ENCODE measurements at places on chromosomes 12 and 14. TPM values are rescaled to one million over a fixed set of nuclear protein-coding genes. Genes with fewer than 3 reads are reported as not detected.

GRCh38 chr14:105026033-105026785 is 5.3 kb upstream of the CDCA4 start:
- no peak for DNase-seq
- peaks cover 7% of the 10 kb centered on the region for H3K4me1 ChIP-seq
- H3K4me3 ChIP-seq, result no peak overlapping the region
- no peaks in the 10 kb centered on the region for H3K36me3 ChIP-seq

GRCh38 chr12:31000751-31001150 is 72.9 kb upstream of the DDX11 start:
- H3K36me3 ChIP-seq, result no peaks in the 10 kb centered on the region
- DNase-seq, result no peak
- peaks cover 7% of the 10 kb centered on the region for H3K4me1 ChIP-seq
- H3K27me3 ChIP-seq, result no peaks in the 10 kb centered on the region
- H3K4me3 ChIP-seq, result no peak overlapping the region
- no peak overlapping the region for H3K27ac ChIP-seq

DNA sequence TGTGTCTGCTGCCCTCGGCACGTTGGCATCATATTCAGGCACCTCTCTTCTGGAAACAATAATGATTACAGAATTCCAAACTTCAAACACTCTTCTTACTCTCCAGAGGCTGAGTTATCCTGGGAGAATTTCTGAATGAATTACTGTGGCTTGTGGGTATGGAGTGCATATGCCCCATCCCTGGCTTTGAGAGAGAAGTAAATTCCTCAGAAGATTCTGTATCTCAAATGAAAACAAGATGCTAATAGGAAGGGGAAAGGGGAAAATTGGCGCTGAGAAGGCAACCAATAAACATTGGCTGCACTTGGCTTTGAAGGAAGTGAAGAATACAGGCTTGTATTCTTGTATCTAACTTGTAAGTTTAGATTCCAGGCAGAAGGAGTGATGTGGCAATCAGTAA is 132.0 kb upstream of the NOVA1 start:
- no peaks in the 10 kb centered on the region for H3K36me3 ChIP-seq
- H3K27me3 ChIP-seq, result no peaks in the 10 kb centered on the region
- H3K4me3 ChIP-seq, result no peak overlapping the region
- DNase-seq, result no peak
- no peaks in the 10 kb centered on the region for H3K4me1 ChIP-seq
- H3K27ac ChIP-seq, result no peak overlapping the region

GRCh38 chr12:1875608-1876007 is 42.8 kb downstream of the CACNA2D4 start:
- H3K27ac ChIP-seq, result no peak overlapping the region
- no peaks in the 10 kb centered on the region for H3K4me1 ChIP-seq
- DNase-seq, result no peak
- no peaks in the 10 kb centered on the region for H3K27me3 ChIP-seq

DNA sequence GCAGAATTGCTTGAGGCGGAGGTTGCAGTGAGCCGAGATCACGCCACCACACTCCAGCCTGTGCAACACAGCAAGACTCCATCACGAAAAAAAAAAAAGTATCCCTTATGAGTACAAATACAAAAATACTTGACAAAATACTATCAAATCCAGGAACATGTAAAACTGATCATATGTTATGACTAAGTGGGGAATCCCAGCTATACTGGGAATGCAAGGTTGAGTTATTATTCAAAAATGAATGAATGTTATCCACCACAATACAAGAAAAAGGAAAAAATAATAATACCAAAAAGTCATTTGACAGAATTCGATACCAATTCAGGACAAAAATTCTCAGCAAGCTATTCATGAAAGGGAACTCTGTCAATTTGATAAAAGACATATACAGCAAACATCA is 32.6 kb downstream of the MOK start:
- no peaks in the 10 kb centered on the region for H3K4me1 ChIP-seq
- no peak overlapping the region for H3K4me3 ChIP-seq
- H3K36me3 ChIP-seq, result no peaks in the 10 kb centered on the region
- DNase-seq, result no peak
- no peaks in the 10 kb centered on the region for H3K27me3 ChIP-seq

DNA sequence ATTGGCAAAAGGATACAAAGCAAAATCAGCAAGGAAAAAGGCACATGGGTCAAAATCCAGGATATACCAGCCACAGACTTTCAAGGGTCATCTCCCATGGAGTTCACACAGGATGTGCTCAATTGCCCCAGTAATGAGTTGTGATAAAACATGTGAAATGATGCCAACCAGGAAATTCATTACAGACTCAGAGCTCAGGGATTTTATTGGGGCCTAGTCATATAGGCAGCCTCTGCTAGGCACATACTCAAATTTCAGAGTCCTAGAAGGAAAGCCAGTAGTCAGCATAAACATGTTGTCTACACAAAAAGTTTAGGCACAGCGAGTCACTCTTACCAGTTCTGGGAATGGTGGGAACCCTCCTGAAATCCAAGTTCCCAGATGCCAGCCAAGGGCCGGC is 64.4 kb upstream of the OSBPL8 start:
- H3K27me3 ChIP-seq, result no peaks in the 10 kb centered on the region
- H3K4me3 ChIP-seq, result no peak overlapping the region
- no peak for DNase-seq
- H3K36me3 ChIP-seq, result no peaks in the 10 kb centered on the region
- peaks cover 4% of the 10 kb centered on the region for H3K4me1 ChIP-seq
- no peak overlapping the region for H3K27ac ChIP-seq

GRCh38 chr12:121124402-121125109 is 8.1 kb upstream of the P2RX7 start:
- H3K4me1 ChIP-seq, result peaks cover 7% of the 10 kb centered on the region
- no peak for DNase-seq
- no peak overlapping the region for H3K27ac ChIP-seq

- H3K4me3 ChIP-seq, result no peak overlapping the region
- no peaks in the 10 kb centered on the region for H3K27me3 ChIP-seq
- H3K4me1 ChIP-seq, result peaks cover 10% of the 10 kb centered on the region
- DNase-seq, result no peak
Measured at GRCh38 chr12:111887926-111888745, 46.1 kb downstream of the MAPKAPK5 start.

DNA sequence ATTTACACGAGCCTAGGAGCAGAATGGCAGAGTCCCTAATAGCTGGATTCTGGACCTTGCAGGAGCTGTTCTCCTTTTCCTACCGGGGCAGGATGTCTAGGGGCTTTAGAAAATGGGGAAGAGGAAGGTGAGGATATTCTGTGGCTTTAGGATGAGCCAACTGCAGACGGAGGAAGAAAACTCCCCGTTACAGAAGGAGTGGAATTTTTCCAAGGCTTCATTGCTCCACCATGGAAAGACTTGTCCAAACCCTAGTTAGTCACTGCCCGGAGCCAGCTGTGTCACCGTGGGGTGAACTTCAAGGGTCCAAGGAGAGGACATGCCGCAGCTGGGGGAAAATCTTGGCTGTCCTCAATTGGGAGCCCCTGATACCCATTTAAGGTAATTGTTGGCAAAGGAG is 41.6 kb downstream of the FOS start:
- H3K4me1 ChIP-seq, result peaks cover 5% of the 10 kb centered on the region
- H3K27ac ChIP-seq, result no peak overlapping the region
- peak; percentile 2 for DNase-seq
- H3K36me3 ChIP-seq, result no peaks in the 10 kb centered on the region
- H3K4me3 ChIP-seq, result no peak overlapping the region
- H3K27me3 ChIP-seq, result no peaks in the 10 kb centered on the region

DNA sequence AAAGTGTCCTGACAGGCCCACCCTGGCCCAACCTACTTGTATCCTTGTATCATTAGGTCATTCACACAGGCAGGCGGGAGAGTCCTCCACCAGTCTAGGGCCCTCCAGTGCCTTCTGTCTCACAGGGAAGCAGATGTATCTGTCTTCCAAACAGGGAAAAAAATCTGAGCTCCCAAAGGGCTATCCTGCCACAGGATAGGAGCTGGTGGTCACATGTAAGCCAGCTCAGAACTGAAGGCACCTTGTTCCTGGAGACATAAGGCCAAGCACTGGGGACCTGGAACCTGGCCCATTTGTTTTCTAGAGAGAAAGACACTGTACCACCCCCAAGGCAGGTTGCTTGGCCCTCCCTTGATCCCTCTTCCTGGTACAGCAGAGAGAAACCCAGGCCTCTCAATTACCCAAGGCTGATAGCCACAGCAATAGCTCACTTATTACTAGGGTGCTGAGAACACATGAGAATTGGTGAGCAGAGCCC is 19.4 kb upstream of the PLEKHH1 start:
- H3K27ac ChIP-seq, result peak overlapping the region; percentile 83
- no peak overlapping the region for H3K4me3 ChIP-seq
- no peaks in the 10 kb centered on the region for H3K36me3 ChIP-seq
- H3K4me1 ChIP-seq, result peaks cover 10% of the 10 kb centered on the region

- H3K4me1 ChIP-seq, result no peaks in the 10 kb centered on the region
- no peak overlapping the region for H3K27ac ChIP-seq
- no peaks in the 10 kb centered on the region for H3K36me3 ChIP-seq
- H3K27me3 ChIP-seq, result no peaks in the 10 kb centered on the region
- no peak for DNase-seq
Measured at GRCh38 chr14:96626916-96627315, 124.7 kb downstream of the PAPOLA start.

DNA sequence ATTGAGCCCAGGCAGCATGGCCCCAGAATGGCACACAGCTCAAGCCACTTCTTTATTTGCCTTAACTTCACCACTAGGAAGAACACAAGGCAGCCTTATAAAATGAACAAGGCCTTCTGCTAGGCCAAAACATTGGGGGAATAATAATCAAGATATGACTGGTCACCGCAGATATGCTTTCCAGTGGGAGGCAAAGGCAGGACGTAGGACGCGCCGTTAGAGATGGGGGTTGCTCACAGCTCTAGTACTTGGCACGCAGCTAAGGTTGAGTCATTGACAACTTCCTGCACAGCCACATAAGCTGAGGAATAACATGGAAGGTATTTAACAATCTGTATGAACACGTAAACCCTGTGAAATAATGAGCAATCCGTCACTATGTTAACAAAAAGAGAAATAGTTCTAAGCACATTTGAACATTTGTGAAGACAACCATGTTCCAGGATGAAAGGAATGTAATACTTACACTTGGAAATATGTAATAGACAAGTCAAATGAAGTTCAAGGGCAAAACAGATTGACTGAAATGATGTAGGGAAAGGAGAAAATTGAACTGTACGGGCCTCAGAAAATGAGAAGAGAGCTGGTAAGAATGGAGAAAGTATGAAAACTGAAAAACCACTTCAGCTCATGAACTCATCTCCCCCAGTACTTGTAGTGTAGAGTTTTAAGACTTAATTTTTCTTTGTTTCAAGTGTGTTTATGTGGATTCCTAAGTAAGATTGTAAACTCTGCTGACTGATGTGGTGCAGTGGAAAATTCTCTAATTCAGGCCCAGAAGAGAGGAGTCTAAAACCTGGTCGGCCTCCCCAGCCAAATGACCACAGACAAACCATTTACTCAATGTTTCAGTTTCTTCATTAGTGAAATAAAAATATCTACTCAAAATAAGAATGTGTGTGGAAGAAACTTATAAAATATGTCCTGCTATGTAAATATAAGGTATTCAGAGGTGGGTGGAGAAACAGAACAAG is 59.3 kb upstream of the CCDC91 start:
- no peaks in the 10 kb centered on the region for H3K4me1 ChIP-seq
- H3K4me3 ChIP-seq, result no peak overlapping the region
- H3K27me3 ChIP-seq, result no peaks in the 10 kb centered on the region
- no peaks in the 10 kb centered on the region for H3K36me3 ChIP-seq
- no peak for DNase-seq
- H3K27ac ChIP-seq, result no peak overlapping the region

GRCh38 chr14:85409481-85410210 is 120.3 kb upstream of the FLRT2 start:
- no peak overlapping the region for H3K4me3 ChIP-seq
- no peak for DNase-seq
- no peak overlapping the region for H3K27ac ChIP-seq
- no peaks in the 10 kb centered on the region for H3K4me1 ChIP-seq

- no peaks in the 10 kb centered on the region for H3K4me1 ChIP-seq
- no peaks in the 10 kb centered on the region for H3K36me3 ChIP-seq
- no peak overlapping the region for H3K4me3 ChIP-seq
- no peak for DNase-seq
Measured at GRCh38 chr14:39246618-39247017, 12.9 kb downstream of the MIA2 start.

DNA sequence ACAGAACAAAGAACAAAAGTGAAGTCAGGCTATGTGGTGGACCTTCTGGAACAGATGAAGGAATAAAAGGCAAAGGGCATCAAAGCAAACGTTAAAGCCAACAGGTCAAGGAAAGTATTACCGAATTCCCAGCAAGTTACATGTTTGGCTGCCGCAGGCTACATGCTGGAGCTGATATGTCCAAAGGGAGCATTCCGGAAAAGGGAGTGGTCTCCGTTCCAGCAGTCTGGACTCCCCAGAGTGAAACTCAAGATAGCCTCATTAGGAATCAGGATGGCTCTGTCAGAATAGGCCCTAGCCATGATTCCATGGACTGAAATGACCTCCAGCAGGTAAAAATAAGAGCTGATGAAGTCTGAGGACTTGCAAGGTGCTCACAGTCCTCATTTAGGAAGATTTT is 379.8 kb upstream of the PRICKLE1 start:
- H3K4me3 ChIP-seq, result no peak overlapping the region
- H3K36me3 ChIP-seq, result no peaks in the 10 kb centered on the region
- H3K27ac ChIP-seq, result no peak overlapping the region
- H3K27me3 ChIP-seq, result no peaks in the 10 kb centered on the region
- DNase-seq, result no peak

DNA sequence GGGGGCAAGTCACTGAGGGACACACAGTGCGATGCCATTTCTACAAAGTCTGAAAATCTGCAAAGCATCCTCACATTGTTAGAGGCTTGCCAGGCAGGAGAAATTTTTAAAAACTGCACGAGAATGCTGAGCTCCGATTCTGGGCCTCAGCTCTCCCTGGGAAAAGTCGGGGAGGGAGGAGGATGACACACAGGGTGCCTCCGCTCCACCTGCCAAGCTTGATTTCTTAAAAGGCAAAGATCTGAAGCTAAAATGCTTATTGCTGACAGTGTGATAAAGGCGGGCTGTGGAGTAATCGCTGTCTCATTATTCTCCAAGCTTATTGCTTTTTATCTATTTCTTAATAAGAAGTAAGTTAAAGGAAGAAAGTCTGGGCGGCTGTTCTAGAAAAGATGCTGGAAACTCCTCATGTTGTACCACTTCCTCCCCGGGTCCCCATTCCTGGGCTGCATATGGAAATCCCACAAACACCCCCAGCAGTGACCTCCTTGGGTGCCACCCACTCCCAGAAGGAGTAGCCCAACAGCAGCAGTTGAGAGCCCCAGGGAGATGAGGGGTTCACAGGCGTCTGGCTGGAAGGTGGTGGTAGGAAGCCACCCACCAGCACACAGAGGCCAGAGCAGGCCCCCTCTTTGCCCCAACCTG is 55.0 kb downstream of the CCDC85C start:
- DNase-seq, result no peak
- no peak overlapping the region for H3K4me3 ChIP-seq
- H3K36me3 ChIP-seq, result no peaks in the 10 kb centered on the region
- no peaks in the 10 kb centered on the region for H3K4me1 ChIP-seq
- H3K27ac ChIP-seq, result no peak overlapping the region
- H3K27me3 ChIP-seq, result no peaks in the 10 kb centered on the region

- peak within 1 kb of the TSS; percentile 70 for H3K27ac ChIP-seq
- H3K27me3 ChIP-seq, result no peaks in the 10 kb centered on the region
- H3K4me1 ChIP-seq, result peaks cover 17% of the 10 kb centered on the region
- DNase-seq, result peak; percentile 91
Measured at GRCh38 chr12:29783773-29784666, at the start of gene TMTC1. Gene TMTC1 (minus strand): TSS chr12:29783942. CDS start chr12:29783751, 191 bp downstream.

KRT78 gene
- not detected for total RNA-seq

DGKA gene
- 16.7 TPM for total RNA-seq

DAO gene
- not detected for total RNA-seq

LRTM2 gene
- not detected for total RNA-seq

SLC7A8 gene
- total RNA-seq, result 56.1 TPM

GUCY2C gene
- not detected for total RNA-seq

CAPS2 gene
- total RNA-seq, result 48.2 TPM

DNAJC22 gene
- total RNA-seq, result 0.15 TPM

RNASE7 gene
- not detected for total RNA-seq

ADIPOR2 gene
- 82.3 TPM for total RNA-seq

SAMD15 gene
- total RNA-seq, result 0.74 TPM

CCDC196 gene
- total RNA-seq, result not detected
